NCI-H1436 (cell line): ENCODE measurements at places on chromosomes 3 and 15.

- DNase-seq: no peak
These were observed 56.0 kb downstream of the CLEC3B start for GRCh38 chr3:45082142-45082538.

- no peak for DNase-seq
These were observed 156.1 kb upstream of the ANKRD28 start for GRCh38 chr3:15953841-15954240.

GRCh38 chr3:164186095-164186494 is 892.2 kb downstream of the SI start:
- no peak for DNase-seq

DNA sequence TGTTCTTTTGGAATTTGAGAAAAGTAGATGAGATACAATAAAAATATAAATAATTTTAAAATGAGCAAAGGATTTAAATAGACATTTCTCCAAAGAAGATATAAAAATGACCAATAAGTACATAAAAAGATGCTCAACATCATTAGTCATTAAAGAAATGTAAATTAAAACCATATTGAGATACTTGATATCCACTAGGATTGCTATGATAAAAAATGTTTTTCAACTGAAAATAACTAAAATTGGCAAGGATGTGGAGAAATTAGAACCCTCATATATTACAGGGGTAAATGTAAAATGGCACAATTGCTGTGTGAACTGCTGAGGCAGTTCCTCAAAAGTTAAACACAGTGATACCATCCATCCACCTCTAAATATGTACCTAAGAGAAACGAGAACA is 38.8 kb downstream of the LRRFIP2 start:
- DNase-seq: no peak

DNA sequence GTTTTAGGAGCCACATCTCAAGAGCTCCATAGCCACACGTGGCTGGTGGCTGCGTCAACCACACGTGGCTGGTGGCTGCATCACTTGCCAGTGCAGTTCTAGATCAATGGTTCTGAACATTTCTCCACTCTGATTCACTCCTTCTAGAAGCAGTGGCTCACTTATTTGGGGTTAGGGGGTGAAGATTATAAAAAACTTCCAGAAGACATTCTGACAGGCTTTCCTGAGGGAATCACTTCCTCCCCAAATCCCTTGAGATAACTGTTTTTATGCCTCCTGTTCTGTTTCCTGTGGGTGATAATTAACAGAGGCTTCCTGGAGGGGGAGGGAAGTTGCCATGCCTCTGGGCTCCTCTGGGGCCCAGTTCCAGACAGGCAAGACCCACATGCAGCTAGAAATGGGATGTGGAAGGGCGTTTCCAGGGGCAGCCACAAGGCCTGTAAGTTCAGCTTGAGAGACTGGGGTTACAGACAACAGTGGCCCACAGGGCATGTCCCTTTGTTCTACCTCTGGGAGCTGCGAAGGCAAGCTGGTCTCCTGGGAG is 23.6 kb downstream of the HEG1 start:
- no peak for DNase-seq

- no peak for DNase-seq
These were observed 87.8 kb downstream of the NCEH1 start for GRCh38 chr3:172622916-172623700.

- DNase-seq: no peak
These were observed 967.1 kb upstream of the ROBO1 start for GRCh38 chr3:80734920-80735319.

DNA sequence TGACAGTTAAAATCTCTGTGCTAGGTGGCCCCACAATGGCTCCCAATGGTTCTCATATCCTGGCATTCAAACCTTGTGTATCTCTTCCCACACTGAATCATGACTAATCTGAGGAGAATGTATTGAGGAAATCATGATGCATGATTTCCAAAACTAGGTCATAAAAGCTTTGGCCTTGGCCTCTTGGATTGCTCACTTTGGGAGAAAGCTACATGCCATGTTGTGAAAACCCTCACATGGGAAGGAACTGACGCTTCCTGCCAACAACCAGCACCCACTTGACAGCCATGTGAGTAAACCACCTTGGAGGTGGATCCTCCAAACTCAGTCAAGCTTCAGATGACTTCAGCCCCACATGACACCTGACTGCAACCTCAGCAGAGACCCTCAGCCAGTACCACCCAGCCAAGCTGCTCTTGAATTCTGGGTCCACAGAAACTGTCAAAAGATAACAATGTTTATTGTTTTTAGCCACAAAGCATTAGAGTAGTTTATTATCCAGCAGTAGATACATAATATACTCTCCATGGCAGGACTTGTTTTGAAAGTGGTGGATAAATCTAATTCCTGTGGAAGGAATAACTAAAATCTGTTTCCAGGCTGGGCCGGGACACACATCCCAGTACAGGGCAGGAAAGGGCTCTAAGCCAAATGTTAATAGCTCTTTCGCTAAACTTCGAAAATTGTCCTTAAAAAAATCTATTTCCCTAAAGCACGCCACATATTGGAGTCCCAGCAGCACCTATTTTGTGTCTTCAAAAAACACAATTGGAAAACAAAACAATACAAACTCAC is 1.0 kb upstream of the ZNF620 start:
- no peak for DNase-seq

DNA sequence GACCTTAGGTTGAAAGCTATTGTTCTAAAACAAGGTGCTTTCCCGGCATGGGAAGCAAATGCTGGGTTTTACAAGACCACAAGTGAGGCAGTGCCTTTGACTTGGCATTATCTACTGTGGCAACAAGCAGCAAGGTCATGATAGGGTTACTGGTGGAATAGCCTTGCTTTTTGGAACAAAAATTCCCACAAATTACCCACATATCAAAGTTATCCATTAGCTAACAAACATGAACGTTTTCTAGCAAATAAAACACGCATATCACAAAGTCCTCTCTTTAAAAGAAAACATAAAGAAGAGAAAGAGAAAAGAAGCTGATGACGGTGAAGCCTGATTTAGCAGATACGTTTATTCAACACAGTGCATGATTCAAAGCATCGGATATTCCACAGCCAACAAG is 57.6 kb downstream of the SETMAR start:
- DNase-seq: no peak

DNA sequence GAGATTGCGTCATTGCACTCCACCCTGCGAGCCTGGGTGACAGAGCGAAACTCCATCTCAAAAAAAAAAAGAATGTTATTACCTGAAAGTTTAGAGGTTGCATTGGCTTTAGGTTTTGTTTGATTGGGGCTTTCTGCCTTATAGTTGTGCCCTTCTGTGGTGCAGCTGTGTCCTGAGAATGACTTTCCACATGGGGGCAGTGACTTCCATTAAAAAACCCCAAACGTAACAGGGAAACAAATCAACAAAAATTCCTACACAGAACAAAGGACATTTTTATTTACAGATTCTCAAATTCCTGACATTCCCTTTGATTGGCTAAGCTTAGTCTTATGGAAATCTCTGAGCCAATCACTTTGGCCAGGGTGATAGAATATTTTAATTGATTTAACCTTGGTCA is 154.1 kb upstream of the GPR149 start:
- no peak for DNase-seq

GRCh38 chr3:51715977-51716294 is 9.1 kb downstream of the GRM2 start:
- no peak for DNase-seq

GRCh38 chr3:87311309-87311708 is 34.9 kb upstream of the POU1F1 start:
- DNase-seq: no peak

GRCh38 chr3:140428380-140428779 is 249.5 kb upstream of the TRIM42 start:
- no peak for DNase-seq

DNA sequence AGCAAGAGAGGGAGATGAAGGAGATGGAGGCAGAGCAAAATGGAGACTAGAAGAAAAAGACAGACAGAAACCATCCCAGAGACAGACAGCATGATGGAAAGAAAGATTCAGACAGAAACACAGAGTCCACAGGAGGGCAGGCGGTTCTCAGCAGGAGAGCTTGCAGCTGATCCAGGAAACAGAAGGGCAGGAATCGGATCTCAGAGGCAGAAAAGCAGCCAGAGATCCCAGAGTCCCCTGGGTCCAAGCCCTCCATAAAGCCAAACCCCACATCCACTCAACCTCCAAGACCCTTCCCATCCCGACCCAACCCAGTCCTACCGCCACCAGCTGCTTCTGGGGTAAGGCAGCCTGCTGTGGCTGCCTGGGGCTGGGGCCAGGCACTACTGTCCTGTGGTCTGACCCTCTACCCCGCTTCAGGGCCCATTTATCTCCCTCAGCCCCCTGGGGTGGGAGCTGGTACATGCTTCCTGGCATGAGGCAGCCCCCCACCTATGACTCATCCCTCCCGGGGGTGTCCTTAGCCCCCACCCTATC is at the start of gene UCN2:
Gene UCN2 (minus strand): TSS at position 400 of the 537 bp plus-strand sequence. CDS start 657 bp downstream, outside the sequence.
- no peak for DNase-seq

DNA sequence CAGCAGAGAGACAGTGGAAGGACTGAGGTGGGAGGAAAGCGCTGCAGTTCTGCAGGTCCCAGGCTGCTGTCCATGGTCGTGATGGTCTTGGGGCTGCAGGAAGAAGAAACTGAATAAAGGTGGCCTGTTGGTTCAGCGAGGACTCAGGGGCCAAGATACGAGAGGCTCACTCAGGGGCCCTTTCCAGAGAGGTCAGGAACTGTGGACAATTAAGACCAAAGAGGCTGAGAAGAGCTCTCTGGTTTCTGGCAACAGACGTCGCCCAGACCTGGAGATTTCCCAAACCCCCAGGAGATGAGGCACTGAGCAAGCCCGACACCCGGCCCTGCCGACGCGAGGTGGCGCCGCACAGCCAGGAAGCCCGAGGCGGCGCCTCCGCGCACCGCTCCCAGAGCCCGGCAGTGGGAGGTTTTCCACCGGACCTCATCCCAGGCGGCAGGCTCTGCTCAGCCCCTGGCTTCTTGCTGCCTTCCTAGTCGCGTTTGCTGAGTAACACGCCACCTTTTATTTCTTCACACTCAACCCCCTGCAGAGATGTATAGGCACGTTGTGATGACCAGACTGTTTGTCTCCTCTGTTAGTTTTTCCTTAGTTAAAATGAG is 56.4 kb upstream of the ARRDC4 start:
- peak; percentile 11 for DNase-seq

- DNase-seq: no peak
These were observed 187.3 kb downstream of the RBMS3 start for GRCh38 chr3:29468187-29468586.

- DNase-seq: no peak
These were observed 119.6 kb downstream of the ABI3BP start for GRCh38 chr3:100873611-100874010.

DNA sequence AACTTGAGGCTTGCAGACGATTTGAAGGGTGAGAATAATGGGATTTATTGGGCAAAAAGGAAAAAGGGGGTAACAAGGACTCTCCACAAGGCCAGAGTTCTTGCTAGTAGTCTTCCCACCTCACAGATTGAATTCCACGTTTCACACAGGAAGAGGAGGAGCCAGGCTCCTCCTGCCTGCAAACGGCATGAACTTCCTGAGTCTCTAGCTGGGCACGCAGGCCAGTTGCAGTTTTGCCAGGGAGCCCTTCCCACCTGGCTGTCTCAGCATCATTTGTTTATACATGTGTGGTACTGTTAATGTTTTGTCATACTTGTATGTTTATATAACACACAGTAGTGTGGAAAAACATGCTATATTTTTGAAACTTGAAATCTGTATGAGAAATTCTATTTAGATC is 155.0 kb downstream of the NLGN1 start:
- no peak for DNase-seq

DNA sequence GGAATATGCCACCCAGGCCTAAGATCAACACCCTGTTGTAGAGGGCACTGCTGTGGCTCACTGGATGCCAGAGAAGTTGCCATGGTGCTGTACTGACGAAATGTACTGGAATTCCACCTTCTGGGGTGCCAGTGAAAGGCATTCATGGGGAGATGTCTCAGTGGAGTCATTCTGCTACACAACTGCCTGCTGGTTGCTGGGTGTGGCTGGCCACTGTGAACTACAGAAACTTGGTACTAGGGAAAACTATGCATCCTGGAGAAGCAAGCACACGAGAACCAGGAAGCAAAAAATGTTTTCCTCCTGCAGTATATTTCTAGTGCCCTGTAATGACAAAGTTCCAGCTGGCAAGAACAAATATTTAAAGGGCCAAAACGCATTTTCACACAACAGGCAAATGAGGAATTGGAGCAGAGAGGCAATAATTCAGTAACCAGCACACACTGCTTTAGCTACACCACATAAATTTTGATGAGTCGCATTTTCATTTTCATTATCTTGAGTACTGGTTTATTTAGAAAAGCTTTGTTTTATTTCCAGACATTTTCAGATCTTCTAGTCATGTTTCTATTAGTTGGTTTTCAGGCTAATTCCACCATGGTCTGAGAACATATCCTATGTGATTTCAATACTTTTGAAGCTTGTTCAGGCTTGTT is 18.3 kb upstream of the RFX7 start:
- no peak for DNase-seq

- no peak for DNase-seq
These were observed 118.8 kb downstream of the ECT2 start for GRCh38 chr3:172869368-172869771.

DNA sequence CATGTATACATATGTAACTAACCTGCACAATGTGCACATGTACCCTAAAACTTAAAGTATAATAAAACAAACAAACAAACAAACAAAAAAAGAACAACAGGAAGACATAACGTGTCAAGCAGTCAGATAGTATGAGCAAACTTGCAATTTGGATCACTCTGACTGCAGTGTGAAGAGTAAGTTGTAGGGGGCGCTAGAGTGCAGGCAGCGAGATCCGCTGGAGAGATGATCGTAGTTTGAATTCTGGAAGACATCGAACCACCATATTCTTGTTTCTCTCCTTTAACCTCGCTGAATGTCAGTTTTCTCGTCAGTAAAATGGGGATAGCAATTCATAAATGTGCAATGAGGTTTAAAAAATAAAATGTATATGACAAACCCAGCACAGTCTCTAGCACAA is 165.2 kb upstream of the LMCD1 start:
- no peak for DNase-seq

DNA sequence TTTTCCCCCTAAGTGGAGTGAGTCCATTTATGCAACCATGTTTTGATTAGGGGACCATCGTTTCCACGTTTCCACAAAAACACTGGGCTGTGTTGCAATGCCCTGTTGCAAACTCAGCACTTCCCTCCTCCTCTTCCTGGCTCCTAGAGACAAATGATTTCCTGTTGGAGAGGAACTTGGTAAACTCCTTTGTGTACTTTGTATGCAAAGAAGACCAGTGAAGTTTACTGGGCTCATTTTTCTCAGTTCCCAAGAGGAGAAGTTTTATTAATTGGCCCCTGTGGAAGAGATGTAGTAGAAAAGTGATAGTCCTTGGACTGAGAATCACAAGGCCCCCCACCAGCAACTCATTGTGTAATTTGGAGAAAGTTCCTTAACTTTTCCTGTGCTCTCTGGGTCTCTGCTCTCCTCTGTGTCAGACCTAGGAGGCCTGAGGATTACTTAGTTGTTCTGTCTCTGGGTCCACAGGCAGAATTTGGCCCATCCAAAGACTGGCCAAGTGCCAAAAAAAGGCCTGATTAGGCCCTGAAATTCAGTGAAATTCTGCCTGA is 95.0 kb downstream of the ATG7 start:
- DNase-seq: no peak

GRCh38 chr15:38860674-38861073 is 296.1 kb upstream of the RASGRP1 start:
- no peak for DNase-seq
